ENCODE measurements at places on chromosomes 2 and 18.

GRCh38 chr2:61722800-61723199 is 131.1 kb downstream of the FAM161A start:
- DNase-seq = no peak

DNA sequence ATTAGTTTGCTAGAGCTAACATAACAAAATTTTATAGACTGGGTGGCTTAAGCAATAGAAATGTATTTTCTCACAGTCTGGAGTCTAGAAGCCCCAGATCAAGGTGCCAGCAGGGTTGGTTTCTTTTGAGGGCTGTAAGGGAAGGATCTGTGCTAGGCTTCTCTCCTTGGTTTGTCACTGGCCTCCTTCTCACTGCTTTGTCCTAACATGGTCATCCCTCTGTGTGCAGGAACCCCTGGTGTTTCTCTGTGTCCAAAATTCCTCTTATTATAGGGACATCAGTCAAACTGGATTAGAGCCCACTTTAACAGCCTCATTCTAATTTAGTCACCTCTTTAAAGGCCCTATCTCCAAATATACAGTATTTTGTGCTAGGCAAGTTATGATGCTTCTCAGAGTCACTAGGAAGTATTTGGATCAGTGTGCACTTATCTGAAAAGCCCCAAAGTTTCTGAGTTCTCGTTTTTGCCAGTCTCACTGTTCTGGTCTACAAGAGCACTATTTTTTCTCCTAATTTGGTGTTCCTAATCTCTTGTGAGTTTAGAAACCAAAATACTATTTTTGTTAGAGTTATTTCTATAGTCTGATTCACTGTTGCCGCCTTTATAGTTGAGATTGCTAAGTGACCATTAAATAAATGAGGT is 29.0 kb downstream of the ZC3H6 start:
- DNase-seq = no peak

DNA sequence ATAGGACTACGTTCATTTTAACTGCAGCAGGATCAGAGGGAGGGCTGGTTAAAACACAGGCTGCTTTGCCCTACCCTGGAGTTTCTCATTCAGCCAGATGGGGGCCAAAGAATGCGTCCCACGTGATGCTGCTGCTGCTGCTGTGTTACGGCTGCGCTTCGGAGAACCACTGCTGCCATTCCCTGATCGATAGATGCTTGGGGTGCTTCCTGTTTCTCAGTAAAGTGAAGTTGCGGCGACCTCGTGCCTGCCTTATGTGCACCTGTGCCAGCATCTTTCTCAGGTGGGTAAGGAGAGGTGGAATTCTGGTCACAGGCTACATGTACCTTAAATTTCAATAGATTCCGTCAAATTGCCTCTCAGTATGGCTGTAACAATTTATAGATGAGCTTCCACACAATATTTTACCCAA is 24.7 kb upstream of the TOGARAM2 start:
- peak; percentile 43 for DNase-seq

- no peak for DNase-seq
Measured at GRCh38 chr2:64591188-64591587, 62.5 kb downstream of the SERTAD2 start.

DNA sequence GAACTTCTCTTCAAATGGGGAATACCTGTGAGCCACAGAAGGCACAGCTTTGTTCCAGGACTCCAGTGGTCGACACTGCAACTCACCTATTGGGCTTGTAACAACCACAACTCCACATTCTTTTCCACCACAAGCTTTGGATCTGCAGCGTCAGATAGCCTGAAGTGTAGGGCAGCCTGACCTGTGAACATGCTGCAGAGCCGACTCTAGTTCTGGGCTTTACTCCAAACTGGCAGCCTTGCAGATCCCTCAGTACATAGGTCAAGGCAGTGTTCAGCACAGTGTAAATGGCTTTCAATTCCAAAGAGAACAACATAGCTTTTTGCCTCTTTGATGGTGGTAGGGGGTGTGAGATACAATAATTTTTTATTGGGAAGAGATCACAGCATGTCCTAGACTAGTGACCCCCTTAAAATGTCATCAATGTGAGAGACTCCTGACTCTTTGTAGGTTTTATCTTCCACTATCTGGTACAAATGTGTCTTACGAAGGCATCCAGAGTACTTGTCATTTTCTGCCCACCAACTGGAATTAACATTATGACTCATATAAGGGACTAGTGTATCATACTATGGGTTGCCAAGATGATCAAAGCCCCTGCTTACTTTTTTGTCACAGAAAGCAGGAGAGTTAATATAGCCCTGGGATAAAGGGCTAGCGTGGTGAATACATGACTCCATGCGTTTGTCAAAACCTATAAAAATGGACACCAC is 149.8 kb downstream of the COPS8 start:
- no peak for DNase-seq

DNA sequence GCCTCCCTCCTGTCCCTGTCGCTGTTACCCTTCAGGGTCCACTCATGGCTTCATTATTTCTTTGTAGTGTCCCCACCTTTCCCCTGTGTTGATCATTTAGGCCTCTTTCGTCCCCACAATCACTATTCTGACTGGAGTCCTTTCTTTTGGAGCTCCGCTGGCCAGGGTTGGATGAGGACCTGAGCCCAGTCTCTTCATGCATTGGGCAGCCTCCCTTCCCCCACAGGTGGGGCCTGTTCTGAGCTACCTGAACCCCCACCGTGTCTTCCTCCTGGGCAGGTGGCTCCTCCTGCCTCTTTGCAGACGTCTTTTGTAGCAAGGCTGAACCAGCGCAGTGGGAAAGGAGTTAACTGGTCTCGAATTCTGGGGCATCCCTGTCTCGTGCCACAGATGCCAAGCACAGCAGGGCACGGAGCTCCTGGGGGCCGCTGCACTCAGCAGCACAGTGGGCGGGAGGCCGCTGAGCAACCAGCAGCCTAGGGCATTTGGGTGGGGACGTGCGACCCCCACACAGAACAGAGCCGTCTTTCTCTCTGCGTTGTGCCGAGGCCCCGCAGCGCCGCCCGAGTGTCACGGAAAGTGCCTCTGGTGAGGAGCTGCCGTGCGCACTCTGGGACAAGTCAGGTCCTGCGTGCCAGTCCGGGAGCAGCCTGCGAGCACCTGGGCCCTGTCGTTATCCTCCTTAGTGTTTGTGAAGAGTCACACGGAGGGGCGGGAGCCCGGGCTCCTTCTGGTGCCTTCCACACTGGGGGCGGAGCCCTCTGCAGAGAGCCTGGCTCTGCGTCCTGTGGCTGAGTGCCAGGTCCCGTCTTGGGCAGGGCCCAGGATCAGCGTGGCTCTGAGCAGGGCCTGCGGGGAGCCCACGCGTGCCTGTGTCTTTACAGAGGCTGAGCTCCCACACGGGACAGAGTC is 130.1 kb downstream of the NFATC1 start:
- no peak for DNase-seq

- no peak for DNase-seq
Measured at GRCh38 chr2:204365811-204366210, 179.5 kb upstream of the PARD3B start.

DNA sequence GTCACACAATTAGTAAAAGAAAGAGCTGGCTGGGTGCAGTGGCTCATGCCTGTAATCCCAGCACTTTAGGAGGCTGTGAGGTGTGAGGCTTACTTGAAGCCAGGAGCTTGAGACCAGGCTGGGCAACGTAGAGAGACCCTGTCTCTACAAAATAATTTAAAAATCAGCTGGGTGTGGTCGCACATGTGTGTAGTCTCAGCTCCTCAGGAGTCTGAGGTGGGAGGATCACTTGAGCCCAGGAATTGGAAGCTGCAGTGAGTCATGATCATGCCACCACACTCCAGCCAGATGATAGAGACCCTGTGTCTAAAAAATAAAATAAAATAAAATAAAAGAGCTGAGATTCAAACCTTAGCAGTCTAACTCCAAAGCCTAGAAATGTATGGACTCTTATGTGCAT is 39.0 kb upstream of the NEDD4L start:
- DNase-seq = no peak

DNA sequence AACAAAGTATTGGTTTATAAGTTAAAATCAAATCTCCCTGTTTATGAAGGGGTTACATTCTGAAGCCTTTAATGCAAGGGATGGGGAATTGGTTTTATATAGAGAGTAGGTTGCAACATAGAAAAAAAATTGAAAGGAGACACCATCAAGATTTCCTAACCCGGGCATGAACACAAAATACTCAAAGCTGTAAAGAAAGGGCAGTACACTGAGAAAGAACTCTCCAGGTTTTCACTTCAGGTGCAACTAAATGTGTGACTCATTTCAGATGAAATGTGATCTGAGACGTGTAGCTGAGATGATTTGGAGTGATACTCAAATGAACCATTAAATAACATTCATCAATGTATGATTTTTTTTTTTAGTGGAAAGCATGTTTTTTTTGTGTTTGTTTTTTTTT is 43.6 kb downstream of the SANBR start:
- no peak for DNase-seq

DNA sequence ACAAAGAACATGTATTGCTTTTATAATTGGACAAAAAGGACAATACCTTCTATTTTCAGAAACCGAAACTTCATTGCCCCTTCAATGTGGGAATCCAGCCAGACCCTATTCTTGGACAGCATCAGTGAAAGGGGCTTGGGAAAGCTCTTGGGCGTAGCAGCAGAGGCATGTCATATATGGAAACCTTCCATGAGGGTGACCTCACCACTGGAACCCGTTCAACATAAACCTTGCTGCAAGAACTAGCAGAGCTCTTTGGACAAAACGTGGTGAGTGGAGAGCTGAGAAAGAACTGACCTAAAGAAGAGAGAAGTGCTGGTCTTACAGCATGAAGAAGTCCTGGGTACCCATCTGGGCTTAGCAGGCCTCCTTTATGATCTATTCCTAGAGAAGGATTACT is 22.7 kb upstream of the ACTG2 start:
- no peak for DNase-seq

- peak; percentile 6 for DNase-seq
Measured at GRCh38 chr18:13530879-13531387, 195.4 kb downstream of the FAM210A start.

DNA sequence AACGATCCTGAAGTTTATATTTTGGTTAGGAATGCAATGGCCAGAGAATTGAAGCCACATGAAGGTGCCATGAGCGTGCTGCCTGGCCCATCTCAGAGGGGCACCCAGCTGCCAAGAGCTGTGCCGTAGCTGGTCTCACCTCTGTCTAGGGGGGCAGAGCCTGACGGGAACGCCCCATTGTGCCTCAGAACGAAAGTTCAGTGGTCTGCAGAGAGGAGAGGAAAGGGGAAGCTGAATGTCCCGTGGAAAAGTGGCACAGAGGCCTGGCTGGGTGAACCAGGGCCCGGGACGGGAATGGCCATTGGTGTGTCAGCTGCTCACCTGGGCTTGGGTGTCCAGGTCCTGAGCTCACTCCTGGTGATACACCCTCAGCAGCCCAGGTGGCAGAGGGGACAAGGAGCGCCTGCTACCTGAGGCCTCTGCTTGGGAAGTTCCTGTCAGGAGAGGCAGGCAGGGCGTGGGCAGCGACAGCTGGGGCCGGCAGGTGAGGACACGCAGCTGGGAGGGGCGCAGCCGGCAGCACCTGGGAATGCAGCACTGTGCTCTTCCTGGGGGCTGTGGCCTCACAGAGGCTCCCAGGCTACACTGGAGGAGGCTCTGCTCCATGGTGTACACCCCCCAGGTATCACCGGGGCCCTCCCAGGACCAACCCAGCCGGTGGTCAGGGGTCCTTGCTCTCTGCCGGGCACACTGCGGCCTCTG is 67.3 kb downstream of the PARD6G start:
- no peak for DNase-seq
